OCI-LY7 (cell line): ENCODE measurements at places on chromosomes 12 and 14. TPM values are rescaled to one million over a fixed set of nuclear protein-coding genes. Genes with fewer than 3 reads are reported as not detected.
A peak's percentile ranks its signal among the peaks of the same experiment; 100 is the strongest.

KCNC2 gene
- not detected in 2 replicates for total RNA-seq

ARPC3 gene
- 385 and 401 TPM in 2 replicates for total RNA-seq

DNA sequence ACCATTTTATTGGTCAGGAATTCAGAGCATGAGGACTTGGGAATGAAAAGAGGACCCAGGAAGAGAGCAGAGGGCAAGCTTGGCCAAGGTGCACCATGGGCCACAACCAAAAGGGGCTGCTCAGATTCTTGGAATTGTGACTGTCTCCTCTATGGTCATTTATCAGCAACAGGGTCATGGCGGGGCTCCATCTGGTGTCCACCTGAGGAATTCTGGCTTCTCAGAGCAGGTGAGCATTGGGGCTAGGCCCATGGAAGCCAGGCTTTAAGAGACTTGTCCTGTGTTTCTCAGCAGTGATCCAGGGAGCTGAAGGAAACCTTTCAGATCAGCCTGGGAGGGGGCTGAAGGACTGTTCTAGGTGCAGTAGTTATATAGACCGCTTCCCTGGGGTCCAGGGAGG lies 2.6 kb upstream of the RIN3 start:
- peak; percentile 6 for DNase-seq

- no peak for DNase-seq
Measured at GRCh38 chr14:58639198-58639565, 1.4 kb downstream of the DACT1 start.

GRCh38 chr12:120856980-120857379 lies 47.2 kb downstream of the SPPL3 start:
- DNase-seq = peak; percentile 58

DNA sequence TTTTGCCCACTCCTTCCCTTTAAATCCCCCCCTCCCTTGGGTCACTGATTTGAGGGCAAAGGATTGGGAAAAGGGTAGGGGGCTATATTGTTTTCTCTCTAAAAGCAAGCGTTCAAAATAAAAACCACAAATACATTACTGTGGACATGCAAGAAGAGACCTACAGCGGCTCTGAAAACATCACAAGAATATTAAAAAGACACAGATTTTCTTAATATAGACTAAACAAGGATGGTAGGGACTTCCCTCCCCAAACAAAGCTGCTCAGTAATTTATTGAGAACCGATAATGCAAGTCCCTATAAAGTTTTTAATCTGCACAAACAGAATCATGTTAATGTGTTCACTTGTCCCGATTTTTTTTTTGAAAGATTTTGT lies 12.9 kb downstream of the TBX3 start:
- DNase-seq = no peak

DNA sequence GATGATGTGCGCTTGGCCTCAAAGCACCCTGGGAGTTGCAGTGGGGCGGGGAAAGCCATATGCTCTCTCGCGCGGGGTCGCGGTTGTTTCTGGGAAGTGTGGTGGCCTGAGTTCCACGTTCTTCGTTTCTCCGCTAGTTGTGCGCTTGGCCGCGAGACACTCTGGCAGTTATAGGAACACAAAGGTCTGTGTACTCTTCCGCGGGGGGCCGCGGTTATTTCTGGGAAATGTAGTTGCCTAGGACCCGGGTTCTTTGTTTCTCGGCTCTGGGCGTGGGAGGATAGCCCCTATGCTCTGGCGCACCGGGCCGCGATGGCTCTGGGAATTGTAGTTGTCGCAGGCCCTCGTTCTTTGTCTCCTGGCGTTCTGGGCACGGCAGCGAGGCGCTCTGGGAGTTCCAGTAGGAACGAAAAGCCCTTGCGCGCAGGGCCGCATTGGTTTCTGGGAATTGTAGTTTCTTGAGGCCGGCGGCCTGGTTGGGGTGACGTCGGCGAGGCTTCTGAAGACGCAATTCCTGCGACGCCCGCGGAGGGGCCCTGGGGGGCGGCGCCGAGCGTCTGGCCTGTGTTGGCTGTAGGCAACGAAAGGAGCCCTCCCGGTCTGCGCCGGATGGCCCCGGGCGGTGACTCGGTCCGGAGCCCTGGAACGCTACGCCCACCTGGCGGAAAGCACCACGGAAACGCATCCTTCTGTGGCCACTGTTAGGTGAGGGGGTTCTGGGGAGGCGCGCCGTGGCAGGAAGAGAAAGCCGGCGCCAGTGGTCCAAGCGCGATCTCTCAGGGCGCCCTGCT lies at the start of gene ZNF140:
Gene ZNF140 (plus strand): TSS at position 556 of the 791 bp plus-strand sequence. CDS start 398 bp downstream, outside the sequence.
- peak; percentile 98 for DNase-seq

GRCh38 chr14:104600141-104600643 lies 4.4 kb downstream of the TMEM179 start:
- DNase-seq = no peak

- no peak for DNase-seq
Measured at GRCh38 chr12:131241517-131241916, 287.8 kb downstream of the ADGRD1 start.

DNA sequence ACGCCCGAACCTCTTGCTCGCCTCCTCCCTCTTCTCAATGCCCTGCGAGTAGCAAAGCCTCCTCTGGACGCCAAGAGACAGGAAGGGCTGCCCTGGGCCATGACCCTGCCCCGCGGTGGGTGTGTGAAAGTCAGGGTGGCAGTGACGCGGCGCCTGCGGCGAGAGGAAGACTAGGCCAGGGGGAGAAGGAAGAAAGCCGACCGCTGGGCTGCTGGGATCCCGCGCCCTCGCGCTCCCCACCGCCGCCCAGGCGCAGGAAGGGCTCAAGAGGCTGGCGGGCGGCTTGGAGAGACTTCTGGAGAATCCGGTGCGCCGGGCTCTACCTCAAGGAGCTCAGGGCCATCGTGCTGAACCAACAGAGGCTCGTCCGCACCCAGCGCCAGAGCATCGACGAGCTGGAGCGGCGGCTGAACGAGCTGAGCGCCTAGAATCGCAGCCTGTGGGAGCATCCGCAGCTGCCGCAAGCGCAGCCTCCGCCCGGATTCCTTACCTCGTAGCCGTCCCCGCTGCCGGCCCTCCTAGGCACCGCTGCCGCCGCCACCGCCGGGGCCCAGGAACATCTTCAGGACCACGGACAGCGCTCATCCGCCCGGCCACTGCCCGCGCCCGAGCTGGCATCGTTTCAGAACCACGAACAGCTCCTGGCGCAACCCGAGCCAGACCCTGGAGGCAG lies 105.0 kb upstream of the PRB2 start:
- peak; percentile 24 for DNase-seq

DNA sequence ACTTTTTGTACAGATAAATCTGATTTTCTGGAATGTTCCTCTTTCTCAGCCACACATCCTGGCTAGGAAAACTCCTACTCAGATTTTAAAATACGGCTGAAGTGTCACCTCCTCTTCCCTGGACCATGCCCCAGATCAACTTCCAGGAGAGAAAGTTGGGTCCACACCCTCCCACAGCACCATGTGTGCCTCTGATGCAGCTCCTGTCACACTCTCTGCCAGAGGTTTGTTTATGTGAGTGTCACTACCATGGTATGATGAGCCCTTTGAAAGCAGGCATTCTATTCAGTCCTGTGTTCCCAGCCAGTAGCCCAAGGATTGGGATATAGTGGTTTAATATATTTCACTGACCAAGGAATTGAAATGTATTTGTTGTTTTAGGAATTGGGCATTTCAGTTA lies 287.2 kb upstream of the ATP2B1 start:
- DNase-seq = no peak

DNA sequence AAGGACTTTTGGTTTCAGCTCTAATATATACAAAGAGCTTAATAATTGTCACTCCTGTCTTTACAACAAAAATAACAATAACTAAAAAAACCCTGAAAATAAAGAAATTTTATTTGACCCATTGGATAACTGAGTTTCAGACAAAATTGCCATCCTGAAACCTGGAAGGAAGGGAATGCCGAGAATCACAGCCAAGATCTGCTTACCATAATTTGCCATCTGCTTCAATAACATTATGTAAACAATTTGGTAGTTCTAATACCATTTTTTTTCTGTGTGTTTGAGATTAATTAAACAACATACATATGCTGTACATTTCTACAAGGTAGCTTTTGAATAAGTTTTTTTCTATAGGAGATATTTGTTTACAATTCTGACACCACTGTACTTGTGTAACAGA lies 596.3 kb upstream of the MGAT4C start:
- no peak for DNase-seq

DNA sequence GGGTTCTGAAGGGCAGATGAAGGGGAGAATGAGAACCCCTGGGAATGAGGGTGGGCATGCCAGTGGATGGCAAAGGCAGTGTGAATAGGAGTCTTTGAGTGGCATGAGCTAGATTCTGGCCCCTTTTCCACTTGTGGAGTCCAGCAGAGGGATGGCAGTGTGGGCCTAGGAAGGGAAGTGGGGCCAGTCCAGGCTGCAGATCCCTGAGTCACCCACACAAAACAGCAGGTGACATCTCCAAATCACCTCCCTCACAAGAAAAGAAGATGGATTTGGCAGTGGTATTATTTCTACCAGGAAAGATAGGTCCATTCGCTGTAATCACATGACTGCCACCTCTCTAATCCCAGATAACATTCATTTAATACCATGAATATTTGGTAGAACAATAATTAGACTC lies 151.3 kb downstream of the TTC7B start:
- no peak for DNase-seq

- DNase-seq = no peak
Measured at GRCh38 chr14:21506557-21506956, 4.6 kb downstream of the METTL3 start.

DNA sequence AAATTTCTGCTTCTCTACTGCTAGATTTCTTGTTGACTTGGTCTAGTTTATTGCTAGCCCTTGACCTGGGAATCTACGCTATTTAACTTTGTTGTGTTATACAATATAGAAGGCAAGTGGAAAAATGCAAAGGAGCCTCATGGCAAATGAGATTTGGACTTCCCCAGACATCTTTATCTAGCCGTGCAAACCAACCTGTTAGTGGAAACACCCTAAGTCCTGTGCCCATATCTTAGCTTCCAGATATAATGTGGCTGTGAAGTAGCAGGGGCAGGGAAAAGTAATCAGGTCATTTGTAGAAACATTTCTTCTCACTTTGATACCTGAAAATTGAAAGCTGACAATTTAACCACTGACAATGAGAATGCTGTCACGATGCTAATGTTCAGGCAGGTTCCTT lies 90.7 kb upstream of the ATP2B1 start:
- no peak for DNase-seq

GRCh38 chr14:96042248-96042930 lies 3.2 kb downstream of the C14orf132 start:
- DNase-seq = no peak

GRCh38 chr12:107884769-107885694 lies 110.5 kb downstream of the ASCL4 start:
- DNase-seq = peak; percentile 68
